Stimulated activated CD8-positive, alpha-beta memory T cell treated with anti-CD3 and anti-CD28 coated beads, Interleukin-15, amount 100 ng/mL, for 1 hour (primary cell): ENCODE measurements at places on chromosomes 1 and 21.

DNA sequence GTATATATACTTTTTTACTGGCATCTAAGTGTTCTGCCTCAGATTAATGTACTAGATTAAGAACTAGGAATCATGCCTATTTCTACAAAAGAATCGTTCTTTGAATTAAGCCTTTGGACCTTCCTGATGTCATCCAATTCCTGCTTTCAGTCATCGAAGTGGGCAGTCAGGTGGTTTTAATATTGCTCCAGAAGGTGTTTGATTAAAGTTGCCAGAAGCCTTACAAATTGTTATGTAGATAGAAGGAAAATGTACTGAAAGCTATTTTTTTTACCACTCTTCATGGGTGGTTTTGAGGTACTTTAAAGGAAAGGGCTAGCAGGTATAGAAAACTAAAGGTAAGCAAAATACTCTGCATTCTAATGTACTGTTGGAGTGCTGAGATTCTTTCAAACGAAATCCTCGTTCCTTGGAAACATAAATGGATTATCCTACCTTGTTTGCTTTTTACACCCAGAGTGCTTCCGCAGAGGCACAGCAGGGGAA, 716 bp downstream of the CTBS start:
- no peak for DNase-seq

DNA sequence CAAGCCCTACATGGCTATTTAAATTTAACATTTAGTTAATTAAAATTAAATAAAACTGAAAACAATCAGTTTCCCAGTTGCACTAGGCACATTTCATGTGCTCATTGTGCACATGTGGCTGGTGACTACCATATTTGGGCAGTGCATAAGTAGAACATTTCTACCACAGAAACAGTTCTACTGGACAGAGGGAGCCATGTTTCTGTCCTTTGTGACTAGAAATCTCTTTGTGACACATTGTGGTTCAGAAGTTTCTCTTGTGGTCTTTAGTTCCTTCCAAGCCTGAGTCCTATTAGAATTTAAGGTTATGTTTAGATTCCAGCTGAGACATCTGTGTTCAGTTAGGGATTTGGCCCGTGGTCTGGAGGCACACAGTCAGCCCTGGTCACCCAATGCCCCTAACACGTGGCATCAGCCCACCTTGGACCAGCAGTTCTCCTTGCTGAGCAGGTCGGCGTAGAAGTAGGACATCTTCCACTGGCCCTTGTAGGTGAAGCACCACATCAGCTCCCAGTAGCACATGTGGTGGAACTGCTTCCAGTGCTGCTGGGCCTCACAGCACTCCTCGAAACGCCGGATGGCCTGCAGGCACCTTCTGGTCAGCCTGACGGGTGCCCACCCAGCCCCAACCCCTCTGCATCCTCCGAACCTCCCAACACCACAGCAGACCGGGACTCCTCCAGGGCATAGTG, 29.1 kb downstream of the TTC39A start:
- DNase-seq, result no peak

- DNase-seq, result no peak
Observed at GRCh38 chr1:67368046-67368514, 60.4 kb downstream of the IL12RB2 start.

GRCh38 chr1:118973531-118974137, 14.5 kb downstream of the TBX15 start:
- DNase-seq, result no peak

GRCh38 chr1:38274974-38275373, 228.4 kb upstream of the POU3F1 start:
- no peak for DNase-seq

GRCh38 chr1:202587859-202588485, 122.3 kb downstream of the SYT2 start:
- no peak for DNase-seq

GRCh38 chr1:220221269-220221668, 51.0 kb downstream of the RAB3GAP2 start:
- DNase-seq, result no peak

GRCh38 chr1:82168482-82168881, 367.7 kb downstream of the ADGRL2 start:
- DNase-seq, result no peak

DNA sequence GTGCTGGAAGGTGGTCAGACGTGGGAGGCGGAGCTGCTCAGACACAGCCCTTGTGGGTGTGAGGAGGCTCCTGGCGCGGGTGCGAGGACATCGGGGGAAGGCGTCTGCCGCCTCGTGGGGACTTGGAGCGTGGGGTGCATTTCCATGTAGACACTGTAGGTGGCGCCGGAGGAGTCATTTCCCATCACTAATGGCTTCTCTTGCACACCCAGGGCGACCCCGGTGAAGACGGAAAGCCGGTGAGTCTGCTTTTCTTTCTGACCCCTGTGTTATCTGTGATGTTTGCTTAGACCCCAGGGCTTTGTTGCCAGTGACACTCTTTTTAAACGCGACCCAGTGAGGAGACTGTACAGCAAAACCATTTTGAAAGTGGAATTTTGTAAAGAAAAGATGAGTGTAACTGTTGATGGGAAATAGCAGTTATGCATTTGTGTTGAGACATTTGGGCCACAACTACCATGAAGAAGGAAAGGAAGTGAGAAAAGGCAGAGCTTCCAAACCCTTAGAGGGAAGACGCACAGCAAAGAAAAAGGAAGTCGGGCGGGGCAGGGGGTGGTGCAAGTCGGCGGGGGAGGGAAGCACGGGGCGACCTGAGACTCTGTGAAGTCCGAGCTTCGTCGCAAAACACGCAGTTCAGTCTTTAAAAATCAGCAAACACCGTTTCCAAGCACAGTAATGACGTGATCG, 64.0 kb downstream of the SLC19A1 start:
- peak; percentile 68 for DNase-seq
